ENCODE measurements at places on chromosomes 5 and 9.

DNA sequence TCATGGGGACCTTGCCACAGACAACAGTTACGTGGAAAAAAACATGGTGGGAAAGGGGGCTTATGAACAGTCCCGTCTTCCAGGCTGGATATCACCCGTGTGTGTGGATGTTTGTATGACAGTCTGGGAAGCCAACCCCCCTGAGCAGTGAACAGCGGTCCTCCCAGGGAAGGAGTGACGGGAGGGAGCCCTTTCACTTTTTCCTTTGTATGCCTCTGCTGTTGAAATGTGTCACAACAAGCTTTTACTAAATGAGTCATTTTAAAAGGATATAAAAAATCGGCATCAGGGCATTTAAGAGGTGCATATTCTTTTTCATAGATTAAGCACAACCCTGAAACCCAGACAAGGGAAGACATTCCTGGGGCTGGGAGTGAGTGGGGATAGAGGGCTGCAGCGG lies 5.1 kb downstream of the MYMK start:
- no peak for DNase-seq

DNA sequence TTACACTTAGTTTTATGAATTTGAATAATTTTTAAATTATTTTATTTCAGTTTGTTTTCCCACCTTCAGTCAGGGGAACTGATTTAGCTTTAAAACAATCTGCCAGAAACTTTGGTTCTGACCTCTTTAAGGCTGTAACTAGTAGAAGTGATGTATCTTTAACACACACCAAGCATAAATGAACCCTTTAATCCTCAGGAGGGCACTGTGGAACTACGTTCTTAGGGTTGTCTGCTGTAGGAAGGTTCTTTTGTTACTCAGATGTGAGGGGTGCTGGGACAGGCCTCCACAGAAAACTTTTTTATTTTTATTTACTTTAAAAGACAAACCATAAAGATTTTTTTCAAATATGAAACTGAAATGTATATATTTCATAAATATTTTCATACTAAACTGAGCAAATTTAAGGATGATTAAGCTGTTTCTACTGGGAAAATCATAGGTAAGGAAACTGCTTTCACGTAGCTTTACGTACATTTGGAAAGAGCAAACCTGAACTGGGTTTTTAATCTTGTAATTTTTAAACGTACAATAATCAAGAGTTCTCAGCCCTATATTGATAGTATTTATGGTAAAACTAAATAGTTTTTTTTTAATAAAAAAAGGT lies 5.3 kb downstream of the KLF4 start:
- DNase-seq: peak; percentile 41

DNA sequence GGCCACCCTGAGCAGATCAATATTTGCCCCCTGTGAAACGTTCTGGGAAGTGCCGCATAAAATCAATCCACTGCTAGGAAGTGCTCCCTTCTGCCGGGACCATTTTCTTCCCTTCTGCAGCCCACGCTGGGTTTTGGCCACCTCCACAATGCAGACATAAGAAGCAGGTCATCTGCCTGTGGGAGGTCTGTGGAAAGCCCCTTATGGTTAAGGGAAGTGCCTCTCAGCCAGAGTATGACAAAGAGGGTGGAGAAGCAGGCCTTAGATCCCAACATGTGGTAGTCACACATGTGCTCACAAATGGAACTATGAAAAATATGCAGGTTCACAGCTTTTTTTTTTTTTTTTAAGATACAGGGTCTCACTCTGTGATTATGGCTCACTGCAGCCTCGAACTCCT lies 82.8 kb downstream of the SLC1A3 start:
- no peak for DNase-seq

GRCh38 chr9:1869843-1870242 lies 145.3 kb upstream of the SMARCA2 start:
- peak; percentile 20 for DNase-seq

DNA sequence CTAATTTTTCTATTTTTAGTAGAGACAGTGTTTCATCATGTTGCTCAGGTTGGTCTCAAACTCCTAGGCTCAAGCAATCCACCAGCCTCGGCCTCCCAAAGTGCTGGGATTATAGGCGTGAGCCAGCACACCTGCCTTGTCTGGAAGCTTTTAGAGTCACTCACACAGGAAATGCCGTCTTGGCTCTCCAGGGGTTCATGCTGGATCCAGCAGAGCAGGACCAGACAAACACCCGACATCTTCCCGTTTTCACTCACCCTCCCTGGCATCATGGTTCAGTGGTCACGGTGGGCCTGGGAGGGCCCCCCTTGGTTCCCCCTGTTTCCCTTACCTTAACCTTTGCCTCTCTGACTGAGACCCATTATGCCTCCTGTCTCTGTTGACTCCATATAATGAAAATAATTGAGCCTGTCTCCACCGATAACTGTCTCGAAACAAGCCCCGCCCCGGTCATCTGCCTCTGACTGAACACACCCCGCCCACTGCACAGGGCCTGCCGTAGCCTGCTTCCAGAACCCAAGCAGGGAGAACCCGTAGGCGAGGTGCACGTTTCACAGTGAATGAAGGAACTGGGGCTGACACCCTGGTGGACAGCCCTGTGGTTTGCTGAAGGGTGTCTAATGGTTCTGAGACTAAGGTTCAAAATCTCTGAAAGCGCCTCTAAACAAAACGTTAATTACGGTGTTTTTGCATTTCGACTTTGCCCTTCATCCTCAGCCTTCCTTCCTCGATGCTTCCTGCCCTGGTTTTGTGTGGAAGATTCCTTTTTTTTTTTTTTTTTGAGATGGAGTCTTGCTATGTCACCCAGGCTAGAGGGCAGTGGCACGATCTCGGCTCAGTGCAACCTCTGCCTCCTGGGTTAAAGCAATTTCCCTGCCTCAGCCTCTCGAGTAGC lies 39.7 kb upstream of the SPRY4 start:
- no peak for DNase-seq

GRCh38 chr5:180866985-180867384 lies 5.9 kb upstream of the ZFP62 start:
- no peak for DNase-seq

- DNase-seq: no peak
Measured at GRCh38 chr5:159456722-159457465, 126.6 kb upstream of the IL12B start.

DNA sequence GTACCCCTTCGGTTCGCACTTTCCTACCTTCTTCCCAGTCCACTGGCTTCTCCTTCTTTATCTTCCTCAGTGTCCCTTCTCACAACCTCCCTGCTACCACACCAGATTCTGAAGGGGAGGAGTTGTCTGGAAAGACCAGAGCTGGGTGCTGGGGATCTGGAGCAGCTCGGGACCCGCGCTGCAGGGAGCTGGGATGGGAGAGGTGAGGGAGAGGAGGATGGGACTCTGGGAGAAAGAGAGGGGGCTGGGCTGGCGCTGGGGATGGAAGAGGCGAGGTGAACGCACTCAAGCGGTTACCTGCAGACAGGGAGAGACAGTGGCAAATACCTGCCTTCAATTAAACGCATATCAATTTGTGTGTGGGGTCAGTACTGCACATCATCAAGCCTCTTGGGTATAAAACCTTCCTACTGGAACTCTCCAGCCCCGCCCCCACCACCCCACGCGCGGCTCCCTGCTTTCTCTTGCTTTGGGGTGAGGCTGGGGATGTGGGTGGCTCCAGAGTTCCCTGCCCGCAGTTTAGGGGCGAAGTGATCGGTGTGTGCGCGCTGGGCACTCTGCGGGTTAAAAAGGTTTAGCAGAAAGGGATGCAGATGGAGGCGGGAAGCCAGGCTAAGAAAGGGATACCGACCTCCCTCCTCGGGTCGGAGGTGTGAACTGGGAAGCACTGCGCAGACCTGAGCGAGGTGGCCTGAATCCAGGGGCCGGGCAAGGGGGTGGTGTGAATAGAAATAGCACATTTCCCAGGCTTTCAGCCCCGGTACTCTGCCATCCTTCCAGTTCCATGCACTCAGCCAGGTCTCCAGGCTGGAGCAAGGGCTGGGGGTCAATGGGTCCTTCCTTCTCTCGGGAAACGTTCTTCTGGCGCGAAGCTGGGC lies 977 bp upstream of the PAM start:
- DNase-seq: peak; percentile 18

DNA sequence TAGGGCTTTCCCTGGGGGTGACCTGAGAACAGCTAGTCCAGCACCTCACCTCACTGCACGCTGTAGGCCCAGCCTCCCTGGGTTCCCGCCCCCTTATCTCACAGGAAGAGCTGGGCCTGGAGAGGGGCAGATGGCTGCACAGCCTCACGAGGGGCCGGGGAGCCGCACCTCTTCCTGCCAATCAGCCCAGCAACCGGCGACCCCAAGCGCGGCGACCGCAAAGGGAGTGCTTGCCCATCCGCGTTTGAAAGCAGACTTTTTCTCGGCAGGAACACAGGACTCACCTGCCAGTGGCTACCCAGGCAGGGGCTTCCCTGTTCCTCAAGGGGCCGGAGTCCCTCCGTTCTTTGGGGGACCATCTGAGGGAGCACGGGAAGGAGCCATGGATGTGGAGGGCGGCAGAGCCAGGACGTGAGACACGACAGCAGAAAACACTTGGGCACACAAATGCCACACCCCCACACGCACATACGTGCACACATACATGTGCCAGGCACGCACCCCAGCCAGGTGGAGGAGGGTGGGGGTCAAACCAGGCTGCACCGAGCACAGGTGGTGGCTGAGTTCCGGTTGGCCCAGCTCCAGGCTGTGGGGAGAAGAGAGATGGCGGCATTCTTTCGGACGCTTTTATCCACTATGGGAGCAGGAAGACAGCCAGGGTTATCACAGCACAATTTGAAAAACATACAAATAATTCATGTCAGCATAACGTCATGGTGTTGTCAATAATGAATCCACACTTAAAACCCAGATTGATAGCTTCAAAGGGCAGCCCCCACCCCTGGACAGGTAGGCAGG lies 11.3 kb downstream of the TMEM250 start:
- DNase-seq: no peak

DNA sequence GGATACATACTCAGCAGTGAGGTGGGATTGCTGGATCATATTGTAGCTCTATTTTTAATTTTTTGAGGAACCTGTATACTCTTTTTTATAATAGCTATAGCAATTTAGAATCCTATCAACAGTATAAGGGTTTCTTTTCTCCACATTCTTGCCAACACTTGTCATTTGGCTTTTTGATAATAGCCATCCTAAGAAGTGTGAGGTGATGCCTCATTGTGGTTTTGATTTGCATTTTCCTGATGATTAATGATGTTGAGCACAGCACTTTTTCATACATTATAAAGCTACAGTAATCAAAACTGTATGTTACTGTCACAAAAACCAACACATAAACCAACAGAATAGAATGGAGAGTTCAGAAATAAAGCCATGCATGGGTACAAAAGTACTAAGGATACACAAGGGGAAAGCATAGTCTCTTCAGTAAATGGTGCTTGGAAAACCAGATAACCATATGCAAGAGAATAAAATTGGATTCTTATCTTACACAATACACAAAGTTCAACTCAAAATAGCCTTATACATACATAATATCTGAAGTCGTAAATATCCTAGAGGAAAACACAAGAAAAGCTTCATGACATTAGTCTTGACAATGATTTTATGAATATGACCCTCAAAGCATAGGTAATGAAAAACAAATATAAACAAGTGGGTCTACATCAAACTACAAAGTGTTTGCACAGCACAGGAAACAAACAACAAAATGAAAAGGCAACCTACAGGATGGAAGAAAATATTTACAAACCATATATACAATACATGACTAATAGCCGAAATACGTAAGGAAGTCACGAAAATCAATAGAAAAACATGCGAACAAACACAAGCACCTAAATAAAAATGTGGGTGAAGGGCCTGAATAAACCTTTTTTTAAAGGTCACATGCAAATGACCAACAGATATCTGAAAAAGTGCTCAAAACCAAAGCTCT lies 287.8 kb upstream of the DAB2 start:
- DNase-seq: no peak

DNA sequence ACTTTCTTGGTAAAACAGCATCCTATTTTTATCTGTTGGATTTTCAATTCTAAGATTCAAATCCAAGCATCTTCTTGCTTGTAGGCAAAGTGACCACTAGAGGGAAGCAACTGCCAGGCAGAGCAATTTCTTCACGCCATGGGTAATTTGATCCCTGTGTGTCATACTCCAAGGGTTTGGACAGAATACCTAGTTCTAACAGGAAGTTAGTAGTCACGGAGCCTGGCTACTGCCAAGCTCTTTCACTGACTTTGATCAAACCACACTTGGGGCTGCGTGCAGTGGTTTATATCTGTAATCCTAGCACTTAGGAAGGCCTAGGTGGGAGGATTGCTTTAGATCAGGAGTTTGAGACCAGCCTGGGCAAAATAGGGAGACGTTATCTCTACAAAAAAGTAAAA lies 473.6 kb upstream of the TNC start:
- peak; percentile 69 for DNase-seq

DNA sequence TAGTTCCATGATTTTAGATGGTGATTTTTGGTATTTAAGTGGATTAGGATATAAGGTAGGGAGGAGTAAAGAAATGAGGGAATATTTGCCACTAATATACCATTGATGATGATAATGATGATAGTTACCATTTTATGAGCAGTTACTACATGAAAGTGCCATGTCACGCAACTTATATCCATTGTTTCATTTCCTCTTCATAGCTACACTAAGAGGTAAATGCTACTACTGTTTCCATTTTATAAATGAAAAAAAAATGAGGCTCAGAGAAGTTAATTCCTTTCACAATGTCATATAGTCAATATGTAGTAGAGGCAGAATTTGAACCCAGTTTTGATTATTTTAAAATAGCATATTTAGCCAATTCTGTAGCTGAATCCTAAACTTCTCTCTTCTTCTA lies 112.2 kb upstream of the ADRA1B start:
- DNase-seq: no peak

- DNase-seq: no peak
Measured at GRCh38 chr9:136839229-136840139, 2.8 kb upstream of the AJM1 start.

- no peak for DNase-seq
Measured at GRCh38 chr9:30579810-30580209, 1804.6 kb upstream of the ACO1 start.

DNA sequence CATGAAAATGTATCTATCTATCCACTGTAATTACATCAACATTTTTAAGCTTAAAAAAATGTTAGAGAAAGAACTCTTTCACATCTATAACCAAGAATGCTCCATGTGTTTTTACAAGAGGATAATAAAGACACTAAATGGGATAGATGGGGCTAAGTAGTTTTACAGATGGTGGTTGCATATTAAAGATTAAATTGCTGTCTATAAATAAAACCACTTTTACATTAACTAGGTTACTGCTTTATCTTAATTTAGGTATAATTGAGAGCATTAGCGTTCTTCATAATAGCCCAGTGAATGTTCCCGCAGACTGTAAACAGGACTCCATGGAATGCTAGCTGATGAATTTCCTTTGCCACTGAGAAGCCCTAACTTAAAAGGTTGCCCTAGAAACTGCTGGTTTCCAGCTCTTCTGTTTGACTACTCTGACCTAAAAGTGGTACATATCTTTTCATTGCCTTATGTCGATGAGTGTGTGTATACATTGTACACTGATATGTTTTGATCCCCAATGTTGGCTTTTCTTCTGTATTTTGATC lies 117.9 kb downstream of the SGCD start:
- DNase-seq: no peak

- no peak for DNase-seq
Measured at GRCh38 chr9:114046237-114046755, 31.8 kb downstream of the AMBP start.

GRCh38 chr9:32581512-32582143 lies 8.7 kb upstream of the NDUFB6 start:
- DNase-seq: peak; percentile 40

GRCh38 chr5:72584466-72584865 lies 77.3 kb upstream of the ZNF366 start:
- no peak for DNase-seq

GRCh38 chr9:112817860-112818203 lies 67.3 kb downstream of the SNX30 start:
- DNase-seq: no peak

- DNase-seq: no peak
Measured at GRCh38 chr5:154369682-154370081, 76.1 kb upstream of the SAP30L start.

GRCh38 chr9:26234865-26235264 lies 556.6 kb upstream of the TUSC1 start:
- no peak for DNase-seq

All from neuronal stem cell (in vitro differentiated cells).